Stimulated activated CD8-positive, alpha-beta memory T cell treated with anti-CD3 and anti-CD28 coated beads, Interleukin-4, amount 100 ng/mL, for 4 hours (primary cell): ENCODE measurements at places on chromosomes 13 and 19.

- no peak for DNase-seq
These were observed 21.1 kb downstream of the KCTD12 start for GRCh38 chr13:76865109-76865508.

- DNase-seq: no peak
These were observed 41.1 kb downstream of the ITGBL1 start for GRCh38 chr13:101493541-101493940.

DNA sequence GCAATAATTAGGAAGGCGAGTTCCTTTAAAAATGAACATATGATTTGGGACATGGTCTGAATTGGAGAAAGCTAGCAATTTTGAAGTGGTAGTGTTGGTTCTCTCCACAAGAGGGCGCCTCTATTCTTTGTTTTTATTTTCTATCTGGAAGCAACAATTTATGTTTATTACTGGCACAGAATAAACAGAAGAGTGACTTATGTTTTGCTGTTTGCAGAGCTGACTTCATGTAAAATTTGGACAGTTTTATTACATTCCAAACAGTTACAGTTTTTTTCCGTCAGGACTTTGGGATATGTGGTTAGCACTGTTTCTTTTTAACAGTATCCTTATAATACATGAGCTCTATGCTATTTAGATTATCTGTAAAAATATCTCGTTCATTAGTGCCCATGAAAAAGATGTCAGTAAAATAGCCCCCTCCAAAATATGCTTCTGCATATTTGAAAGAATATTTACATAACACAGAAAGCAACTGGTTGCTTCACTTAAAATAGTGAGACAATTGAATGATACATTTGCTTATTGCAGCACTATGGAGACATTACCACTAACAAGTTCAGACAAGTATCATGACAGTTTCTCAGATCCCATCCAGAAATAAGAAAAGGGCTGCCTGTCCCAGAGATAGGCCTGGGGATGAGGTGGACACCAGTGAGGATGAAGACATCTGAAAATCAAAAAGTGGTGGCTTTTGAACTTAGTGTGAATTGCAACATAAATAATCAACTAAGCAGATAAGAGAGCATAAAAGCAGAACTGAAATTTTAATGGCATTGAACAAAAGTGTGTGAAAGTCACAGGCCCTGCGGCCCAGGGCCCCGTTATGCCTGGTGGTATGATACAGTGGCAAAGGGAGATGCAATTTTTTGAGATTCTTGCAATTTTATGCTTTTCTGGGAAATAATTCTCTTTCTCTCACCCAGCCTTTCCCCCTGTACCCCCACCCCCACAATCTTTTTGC is 32.3 kb upstream of the FGF9 start:
- DNase-seq: no peak

DNA sequence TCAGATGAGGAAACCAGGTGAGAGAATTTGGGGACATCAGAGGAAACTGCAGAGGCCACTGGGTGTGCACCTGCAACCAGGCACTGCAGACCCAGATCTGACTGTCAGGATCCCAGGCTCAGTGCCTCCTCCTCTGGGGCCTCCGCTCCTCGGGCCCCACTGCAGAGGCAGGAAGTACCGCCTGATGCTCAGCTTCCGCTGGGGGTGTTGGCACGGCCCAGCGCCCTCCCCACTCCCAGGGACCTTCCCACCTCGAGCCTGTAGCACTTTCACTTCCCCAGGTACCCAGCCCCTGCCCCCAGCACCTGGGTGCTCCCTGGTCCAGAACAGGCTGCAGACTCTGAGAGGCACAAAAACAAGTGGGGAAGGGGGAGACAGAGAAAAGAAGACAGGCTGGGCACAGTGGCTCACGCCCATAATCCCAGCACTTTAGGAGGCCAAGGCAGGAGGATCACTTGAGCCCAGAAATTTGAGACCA is 1.4 kb upstream of the CD37 start:
- peak; percentile 45 for DNase-seq

DNA sequence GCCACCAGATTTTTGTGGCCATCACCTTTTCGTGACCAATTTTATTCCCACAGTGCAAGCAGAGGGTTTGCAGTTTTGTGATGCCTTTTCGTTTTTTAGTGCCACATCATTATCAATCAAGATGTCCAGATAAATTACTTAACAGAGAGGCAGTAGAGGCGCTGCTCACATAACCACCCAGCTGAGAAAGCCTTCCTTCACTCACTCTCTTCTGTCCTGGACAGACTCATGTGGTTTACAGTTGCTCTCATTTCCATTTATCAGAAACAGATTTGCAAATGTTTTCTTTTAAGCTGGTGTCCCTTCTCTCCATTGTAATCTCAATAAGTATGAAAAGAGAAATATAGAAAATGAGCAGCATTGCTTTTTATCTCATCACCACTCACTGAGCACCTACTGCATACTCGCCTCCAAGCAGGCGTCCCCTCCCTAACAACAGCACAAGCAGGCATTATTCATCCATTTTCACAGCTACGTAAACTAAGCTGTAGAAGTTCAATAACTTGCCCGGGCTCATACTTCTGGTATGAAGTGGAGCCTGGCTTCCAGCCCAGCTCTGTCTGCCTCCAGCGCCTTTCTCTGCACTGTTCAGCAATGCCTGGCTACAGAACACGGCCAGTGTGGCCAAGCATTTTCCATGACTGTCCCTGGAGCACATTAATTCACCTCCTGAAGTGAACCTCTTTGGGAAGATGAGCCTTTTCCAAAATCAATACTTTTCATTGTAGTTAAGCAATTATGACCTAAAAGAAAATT is 34.6 kb upstream of the KATNAL1 start:
- no peak for DNase-seq

- DNase-seq: no peak
These were observed 519.9 kb downstream of the PCDH17 start for GRCh38 chr13:58151452-58151851.

GRCh38 chr19:46066471-46066870 is 25.7 kb upstream of the IGFL4 start:
- no peak for DNase-seq

- no peak for DNase-seq
These were observed 333.1 kb downstream of the GPC6 start for GRCh38 chr13:93559718-93560117.

DNA sequence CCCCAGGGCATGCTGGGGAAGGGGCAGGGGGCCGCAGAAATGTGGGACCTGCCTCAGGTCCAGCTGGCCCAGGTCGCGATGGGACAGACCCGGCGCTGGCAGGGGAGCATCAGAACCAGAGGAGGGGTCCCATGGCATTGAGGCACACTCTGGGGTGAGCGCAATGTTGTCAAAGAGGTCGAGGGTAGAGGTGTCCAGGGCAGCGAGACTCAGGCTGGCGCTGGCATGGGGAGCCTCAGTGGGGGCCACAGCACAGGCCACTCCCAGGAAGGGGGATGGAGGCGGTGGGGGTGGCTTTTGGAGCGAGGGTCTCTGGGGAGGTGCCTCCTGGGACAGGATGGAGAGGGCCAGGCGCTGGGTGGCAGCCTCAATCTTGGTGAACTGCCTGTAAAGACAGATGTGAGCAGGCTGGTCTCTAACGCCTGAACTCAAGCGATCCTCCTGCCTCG is 944 bp downstream of the C19orf85 start:
- DNase-seq: no peak

DNA sequence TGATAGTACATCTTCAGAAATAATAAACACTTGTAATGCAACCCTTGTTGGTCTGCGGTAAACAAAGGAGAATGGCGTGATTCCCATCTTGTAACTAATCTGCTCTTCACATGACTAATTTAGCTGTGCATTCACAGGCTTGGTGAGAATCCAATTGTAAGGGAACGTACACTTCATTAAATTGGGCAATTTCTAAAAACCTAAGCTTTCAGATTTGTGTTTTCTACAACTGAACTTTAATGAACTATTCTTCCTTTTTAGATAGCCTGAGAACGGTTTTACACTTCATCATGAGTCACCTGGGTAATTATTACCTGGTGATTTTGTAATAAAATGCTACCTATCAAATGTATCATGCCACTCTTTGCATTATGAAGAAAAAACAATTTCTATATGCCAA is 306.9 kb downstream of the KLF5 start:
- no peak for DNase-seq

DNA sequence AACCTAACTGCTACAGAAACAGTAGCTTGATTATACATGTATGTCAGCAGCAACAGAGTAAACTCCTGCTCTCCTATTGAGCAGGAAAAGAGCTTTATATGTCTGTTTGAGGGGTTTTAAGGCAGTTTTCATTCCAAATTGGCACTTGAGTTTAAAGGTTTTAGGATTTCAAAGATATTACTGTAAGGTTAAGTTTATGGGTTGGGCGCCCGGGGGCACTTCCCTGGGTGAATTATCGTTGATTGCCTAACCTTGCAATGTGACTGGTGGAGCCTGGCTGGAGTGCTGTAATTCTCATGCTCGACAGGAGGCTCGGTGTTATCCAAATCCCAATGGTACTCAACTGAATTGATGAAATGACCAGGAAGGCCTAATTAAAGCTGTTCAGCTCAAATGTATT is 1586.1 kb downstream of the OLFM4 start:
- no peak for DNase-seq

GRCh38 chr13:41496420-41497234 is 39.3 kb downstream of the RGCC start:
- DNase-seq: no peak

GRCh38 chr19:4913996-4914735 is 4.9 kb downstream of the UHRF1 start:
- no peak for DNase-seq

DNA sequence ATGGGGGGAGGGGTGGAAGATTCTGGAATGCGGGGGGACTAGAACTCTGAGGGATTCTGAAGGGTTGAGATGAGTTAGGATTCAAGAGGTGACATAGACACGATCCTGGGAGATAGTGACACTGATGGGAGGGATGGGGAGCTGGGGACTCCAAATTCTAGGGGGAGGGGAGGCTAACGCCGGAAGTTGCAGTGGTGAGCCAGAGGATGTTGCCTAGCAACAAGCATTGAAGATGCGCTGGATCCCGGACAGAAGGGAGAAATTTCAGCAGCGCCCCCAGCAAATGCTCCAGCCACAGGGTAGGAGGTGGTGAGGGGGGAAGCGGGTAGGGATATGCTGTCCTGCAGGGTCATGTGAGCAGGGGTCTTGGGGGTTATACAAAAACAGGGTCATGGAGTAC is 6.9 kb upstream of the LTBP4 start:
- DNase-seq: no peak

GRCh38 chr13:75832812-75833211 is 196.7 kb downstream of the LMO7 start:
- DNase-seq: no peak

GRCh38 chr19:48501494-48502349 is 9.9 kb downstream of the LMTK3 start:
- DNase-seq: no peak

DNA sequence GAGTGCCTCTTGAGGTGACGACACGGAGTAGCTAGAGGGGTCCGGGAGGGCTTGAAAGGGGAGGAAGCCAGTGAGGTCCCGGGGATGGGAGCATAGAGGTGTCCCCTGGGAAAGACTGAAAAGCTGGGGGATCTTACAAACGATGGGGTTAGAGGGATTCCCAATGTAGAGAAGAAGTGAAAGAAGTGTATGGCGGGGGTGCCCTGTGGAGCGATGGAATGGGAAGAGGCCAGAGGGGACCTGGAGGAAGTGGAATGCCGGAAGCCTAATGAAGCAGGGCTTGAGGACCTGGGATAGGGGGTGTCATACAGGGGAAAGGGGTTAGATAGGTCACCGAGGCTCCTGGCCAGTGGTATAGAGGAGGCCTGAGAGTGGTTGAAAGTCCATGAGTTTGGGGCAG is 580 bp downstream of the AP2A1 start:
- no peak for DNase-seq

- DNase-seq: no peak
These were observed 923.5 kb downstream of the UQCRFS1 start for GRCh38 chr19:28289295-28290063.

DNA sequence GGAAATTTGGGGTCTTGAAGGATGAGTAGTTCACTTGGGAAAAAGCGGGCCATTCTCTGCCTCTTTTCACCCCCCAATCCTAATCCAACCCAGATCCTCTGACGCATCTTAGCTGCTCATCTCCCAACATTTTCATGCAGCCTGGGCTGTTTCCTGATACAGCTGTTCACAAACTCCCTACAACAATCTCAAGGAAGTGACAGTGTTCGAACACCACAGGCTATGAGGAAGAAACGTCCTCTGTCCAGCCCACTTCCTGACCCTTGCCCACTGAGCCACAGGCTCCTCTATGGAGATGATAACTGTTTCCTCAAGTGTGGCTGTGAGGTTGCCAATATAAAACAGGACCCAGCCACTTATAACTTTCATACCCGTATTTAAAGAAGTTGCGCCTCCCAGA is 16.2 kb downstream of the LMTK3 start:
- no peak for DNase-seq

- DNase-seq: no peak
These were observed 12.6 kb downstream of the FBXO46 start for GRCh38 chr19:45717983-45718650.

DNA sequence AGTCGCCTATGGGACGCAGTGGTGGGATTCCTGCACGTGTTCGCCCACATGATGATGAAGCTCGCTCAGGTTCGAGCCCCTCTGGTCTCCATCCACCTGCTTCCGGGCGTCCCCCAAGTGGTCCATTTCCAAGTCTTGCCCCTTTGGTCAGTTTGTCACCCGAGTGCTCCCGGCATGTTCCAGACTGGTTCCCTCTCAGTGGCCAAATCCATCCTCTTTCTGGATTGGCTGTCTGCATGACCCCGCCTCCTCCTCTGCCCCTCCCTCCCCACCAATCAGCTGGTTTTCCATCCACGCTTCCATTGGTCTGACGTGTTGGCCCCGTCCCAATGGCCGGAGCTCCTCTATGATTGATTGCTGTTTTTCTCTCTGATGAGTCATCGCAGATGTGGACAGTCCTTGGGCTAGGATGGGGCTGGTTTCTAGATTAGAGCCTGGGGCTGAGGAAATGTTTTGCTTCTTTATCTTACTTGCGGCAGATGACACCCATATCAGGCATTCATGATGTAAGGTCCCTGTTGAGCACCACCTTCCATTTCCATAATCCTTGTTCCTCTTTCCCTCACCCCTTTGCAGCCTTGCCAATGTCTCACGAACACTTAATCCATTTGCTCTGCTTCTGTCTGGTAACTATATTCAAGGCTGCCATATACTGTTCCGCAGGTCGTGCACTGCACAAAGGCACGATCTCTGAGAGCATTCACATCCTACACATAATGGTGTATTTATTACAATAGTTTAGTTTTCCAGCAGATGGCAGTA is 73.8 kb downstream of the MAP4K1 start:
- no peak for DNase-seq

DNA sequence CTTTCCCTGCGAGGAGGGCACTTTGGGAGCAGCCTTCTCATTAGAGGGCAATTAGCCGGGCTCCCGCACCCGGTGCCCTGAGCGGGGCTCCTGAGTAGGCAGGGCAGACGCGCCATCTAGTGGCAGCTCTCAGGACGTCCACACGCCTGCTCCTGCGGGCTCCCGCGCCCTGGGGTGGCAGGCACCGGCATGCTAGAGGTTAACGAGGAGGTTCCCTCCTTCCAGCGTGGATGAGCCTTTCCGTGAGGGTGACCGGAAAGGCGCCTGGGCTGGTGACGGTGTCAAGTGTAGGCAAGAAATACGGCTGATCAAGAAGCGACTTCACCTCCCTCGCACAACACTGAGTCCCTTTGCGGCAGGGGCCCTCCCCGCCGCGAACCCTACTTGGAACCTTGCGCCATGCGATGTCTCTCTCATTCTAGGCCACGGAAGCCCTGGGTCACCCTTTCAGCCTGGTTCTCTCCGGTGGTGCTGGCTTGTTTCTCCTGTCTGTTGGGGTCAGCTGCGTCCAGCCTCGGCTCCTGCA is 67.7 kb downstream of the ALOX5AP start:
- peak; percentile 63 for DNase-seq
